Activated CD4-positive, alpha-beta T cell treated with anti-CD3 and anti-CD28 coated beads, Interleukin-2, amount 10 ng/mL, durations not matched to agents 7 days and 5 days (primary cell): ENCODE measurements at places on chromosomes 2 and 18.

GRCh38 chr2:27844821-27845255 is 45.3 kb downstream of the RBKS start:
- no peak for DNase-seq

DNA sequence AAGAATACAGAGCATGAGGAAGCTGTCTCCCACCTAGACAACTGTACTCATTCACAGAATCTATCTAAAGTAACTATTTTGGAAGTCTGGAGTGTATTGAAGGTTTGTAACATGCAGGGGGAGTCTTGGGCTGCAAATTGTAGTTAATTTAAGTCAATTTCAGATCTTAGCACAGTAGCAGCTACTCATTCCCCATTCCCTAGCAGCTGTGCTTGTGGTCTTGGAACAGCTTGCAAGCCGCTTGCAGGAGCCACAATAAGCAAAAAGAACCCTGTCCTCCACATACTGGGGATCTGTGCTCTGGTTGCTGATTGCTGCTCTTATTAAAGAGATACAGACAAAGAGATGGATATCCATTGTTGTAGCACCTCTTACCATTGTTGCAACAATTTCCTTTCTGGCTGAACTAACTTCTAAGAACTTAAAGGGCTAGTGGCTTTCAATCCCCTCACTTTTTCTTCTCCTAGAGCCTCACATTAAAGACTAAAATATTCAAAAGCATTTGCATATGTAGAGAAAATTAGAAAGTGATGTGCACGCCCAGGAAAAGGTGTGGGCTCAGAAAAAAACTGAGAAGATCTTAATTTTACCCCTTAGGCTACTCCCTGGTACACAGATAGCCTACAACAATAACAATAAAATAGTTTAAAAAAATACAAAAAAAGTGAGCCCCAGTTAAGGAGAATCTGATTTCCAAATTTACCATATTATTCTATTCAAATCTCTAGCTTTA is 1775.1 kb upstream of the PIK3C3 start:
- no peak for DNase-seq

- no peak for DNase-seq
These were observed 539.4 kb downstream of the RIT2 start for GRCh38 chr18:42576124-42576523.

DNA sequence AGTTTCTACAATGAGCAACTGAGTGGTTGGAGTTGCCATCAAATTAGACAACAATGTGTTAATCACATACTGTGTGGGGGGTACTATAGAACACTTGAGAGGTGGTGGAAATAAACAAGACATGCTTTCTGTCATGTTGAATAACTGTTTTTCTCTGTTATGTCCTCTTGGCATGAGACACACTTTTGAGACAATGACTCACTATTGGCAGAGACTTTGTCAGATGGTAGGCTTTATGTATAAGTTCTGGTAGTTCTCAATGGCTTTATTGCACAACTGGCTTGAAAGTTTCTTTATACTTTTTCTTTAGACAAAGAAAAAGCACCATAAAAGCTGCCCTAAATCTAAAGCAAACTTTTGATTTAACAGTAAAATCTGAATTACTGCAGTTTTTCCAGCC is 578.7 kb downstream of the ADCYAP1 start:
- no peak for DNase-seq
